Renal cortex interstitium (tissue), 15 donors: ENCODE measurements at places on chromosomes 3 and 15. TPM values are rescaled to one million over a fixed set of nuclear protein-coding genes. Genes with fewer than 3 reads are reported as not detected.

DNA sequence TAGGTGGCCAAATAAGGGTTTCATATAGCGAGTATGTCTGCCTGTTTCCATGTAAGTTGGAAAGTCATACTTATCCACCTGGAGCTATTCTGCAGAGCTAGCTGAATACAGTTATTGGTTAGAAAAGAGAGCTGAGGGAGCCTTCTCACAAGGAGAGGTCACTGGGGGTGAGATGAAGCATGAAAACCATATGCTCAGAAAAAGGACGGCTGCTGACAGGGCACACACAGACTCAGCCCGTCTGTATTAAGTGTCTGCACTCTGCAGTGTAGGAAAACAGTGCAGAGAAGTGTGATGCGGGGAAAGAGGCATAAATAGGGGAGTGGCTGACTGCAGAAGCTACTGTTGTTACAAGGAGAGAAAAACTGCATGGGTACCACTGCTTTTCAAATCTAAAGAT, 58.2 kb downstream of the C3orf70 start:
- DNase-seq, result no peak

GRCh38 chr3:181464033-181464694, 247.6 kb upstream of the SOX2 start:
- no peak for DNase-seq

- no peak for DNase-seq
These were observed 60.5 kb downstream of the ITGB5 start for GRCh38 chr3:124826703-124827102.

DNA sequence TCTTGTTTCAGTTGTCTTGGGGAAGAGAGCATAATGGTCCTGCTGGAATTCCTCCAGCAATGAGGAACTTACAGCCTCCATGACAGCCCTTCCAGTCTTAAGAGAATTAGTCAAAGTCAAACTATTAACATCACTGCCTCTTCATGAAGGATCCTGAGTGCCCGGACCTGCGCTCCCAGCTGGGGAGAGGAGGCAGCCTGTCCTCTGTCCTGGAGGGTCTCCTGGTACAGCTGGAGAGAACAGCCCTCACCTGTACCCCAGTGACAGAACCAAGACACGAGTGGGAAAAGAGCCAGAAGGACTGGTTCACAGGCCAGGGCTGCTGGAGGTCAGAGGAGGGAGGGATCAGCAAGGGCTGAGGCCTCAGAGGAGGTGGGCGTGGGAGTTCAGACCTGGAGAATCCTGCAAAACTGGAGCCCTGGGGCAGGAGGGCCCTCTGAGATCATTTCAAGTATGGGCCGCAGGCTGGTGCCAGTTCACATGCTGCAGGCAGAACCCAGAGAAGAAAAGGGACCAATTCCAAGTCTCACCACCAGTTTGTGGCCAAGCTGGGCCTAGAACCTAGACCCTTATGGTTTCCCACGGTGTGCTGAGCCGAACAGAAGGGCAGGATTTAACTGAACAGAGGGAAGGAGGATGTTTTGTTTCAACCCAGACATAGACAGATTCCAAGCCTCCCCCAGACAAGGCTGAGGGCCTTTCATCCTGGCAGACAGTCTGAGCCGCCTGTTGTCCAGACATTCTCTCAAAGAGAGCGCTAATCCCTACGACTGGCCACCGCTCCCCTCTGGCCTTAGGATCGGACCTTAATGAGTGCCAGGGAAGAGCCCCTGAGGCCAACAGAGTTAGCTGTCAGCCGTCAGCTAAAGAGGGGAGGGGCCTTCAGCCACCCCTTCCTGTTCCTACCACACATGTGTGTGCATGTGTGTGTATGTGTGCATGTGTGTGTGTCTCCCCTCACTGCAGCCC, 18.2 kb downstream of the LOXL1 start:
- DNase-seq, result no peak

- DNase-seq, result no peak
These were observed 801 bp upstream of the NGRN start for GRCh38 chr15:90264671-90265070.

Gene HRG
- 2.9 TPM for polyA plus RNA-seq

Gene STAC
- polyA plus RNA-seq, result 11.1 TPM
